ENCODE measurements at places on chromosomes 2 and 18.

DNA sequence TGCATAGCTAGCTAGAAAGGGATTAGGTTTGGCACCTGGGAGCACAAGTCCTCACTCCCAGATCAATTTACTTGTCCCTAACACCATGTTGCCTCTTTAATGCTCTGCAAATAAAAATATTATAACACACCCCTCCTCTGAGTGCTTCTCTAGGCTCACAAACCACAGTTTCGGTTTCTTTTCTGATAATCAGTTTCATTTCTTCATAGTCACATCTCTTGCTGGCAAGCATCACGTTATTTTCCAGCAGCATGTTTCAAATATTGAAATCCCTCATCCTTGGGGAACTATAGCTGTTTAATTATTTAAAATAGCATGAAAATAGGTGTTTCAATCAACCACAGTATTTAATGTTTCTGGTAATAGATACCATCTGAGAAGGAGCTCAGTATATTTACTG lies 13.9 kb upstream of the SMCHD1 start:
- no peaks in the 10 kb centered on the region for H3K27me3 ChIP-seq
- no peak overlapping the region for H3K27ac ChIP-seq
- H3K4me3 ChIP-seq, result peak overlapping the region; percentile 84
- peaks cover 23% of the 10 kb centered on the region for H3K4me1 ChIP-seq
- no peaks in the 10 kb centered on the region for H3K36me3 ChIP-seq

- no peaks in the 10 kb centered on the region for H3K4me1 ChIP-seq
- no peak overlapping the region for H3K27ac ChIP-seq
These were observed 32.8 kb upstream of the TANC1 start for GRCh38 chr2:158935617-158936016.

GRCh38 chr2:240655931-240656886 lies 26.5 kb downstream of the AQP12B start:
- no peak overlapping the region for H3K4me3 ChIP-seq
- no peaks in the 10 kb centered on the region for H3K36me3 ChIP-seq
- no peak overlapping the region for H3K27ac ChIP-seq
- H3K27me3 ChIP-seq, result peaks cover 18% of the 10 kb centered on the region
- DNase-seq, result no peak

DNA sequence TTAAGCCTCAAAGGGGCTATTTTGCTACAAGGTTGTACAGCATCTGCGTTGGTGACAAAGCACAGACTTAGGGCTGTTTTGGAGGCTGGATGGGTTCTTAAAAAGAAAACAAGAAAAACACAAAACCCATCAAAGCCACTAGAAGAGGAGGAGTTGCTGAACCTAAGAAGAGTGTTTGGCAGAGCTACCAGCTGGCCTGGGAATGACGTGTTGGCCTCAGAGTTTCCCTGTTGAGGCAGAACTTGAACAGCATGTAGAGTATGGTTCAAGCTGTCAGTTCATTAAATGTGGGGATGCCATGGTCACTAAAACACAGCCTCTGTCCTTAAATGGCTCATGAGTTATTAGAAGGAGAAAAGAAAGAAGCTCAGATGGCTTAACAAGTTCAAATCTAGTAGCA lies 162.5 kb downstream of the TTC32 start:
- H3K36me3 ChIP-seq, result no peaks in the 10 kb centered on the region
- peaks cover 23% of the 10 kb centered on the region for H3K27me3 ChIP-seq
- DNase-seq, result no peak
- H3K4me3 ChIP-seq, result no peak overlapping the region
- no peaks in the 10 kb centered on the region for H3K4me1 ChIP-seq

DNA sequence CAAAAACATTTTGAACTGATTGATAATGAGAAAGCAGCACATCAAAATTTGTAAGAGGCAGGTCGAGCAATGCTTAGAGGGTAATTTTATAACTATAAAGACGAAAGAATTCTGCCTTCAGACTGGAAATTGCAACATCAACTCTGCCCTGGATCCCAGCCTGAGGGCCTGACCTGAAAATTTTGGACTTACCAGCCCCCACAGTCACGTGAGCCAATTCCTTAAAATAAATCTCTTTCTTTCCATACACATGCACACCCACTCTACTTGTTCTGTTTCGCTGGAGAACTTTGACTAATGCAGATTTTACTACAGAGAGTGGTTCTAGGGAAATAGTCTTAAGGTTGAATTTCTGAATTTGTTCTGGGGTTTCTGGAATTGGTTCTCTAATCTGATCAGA lies 14.6 kb upstream of the ACOXL start:
- peaks cover 12% of the 10 kb centered on the region for H3K27me3 ChIP-seq
- H3K27ac ChIP-seq, result no peak overlapping the region
- DNase-seq, result no peak
- H3K4me1 ChIP-seq, result no peaks in the 10 kb centered on the region
- H3K4me3 ChIP-seq, result no peak overlapping the region
- H3K36me3 ChIP-seq, result no peaks in the 10 kb centered on the region
